H7 (cell line): ENCODE measurements at places on chromosomes 16 and 17. TPM values are rescaled to one million over a fixed set of nuclear protein-coding genes. Genes with fewer than 3 reads are reported as not detected.

The RBL2 gene
- total RNA-seq = 21.9 and 36.0 TPM in 2 replicates

The MEOX1 gene
- 0.18 TPM in 1 of 2 replicates, not detected in the other for total RNA-seq

The TBX2 gene
- not detected in 2 replicates for total RNA-seq

The TBC1D3G gene
- not detected in 2 replicates for total RNA-seq

GRCh38 chr16:28326881-28327610 lies 34.7 kb downstream of the SBK1 start:
- peak; percentile 84 for DNase-seq
